Thoracic aorta (tissue), 2 donors: ENCODE measurements at places on chromosomes 13 and 19.

DNA sequence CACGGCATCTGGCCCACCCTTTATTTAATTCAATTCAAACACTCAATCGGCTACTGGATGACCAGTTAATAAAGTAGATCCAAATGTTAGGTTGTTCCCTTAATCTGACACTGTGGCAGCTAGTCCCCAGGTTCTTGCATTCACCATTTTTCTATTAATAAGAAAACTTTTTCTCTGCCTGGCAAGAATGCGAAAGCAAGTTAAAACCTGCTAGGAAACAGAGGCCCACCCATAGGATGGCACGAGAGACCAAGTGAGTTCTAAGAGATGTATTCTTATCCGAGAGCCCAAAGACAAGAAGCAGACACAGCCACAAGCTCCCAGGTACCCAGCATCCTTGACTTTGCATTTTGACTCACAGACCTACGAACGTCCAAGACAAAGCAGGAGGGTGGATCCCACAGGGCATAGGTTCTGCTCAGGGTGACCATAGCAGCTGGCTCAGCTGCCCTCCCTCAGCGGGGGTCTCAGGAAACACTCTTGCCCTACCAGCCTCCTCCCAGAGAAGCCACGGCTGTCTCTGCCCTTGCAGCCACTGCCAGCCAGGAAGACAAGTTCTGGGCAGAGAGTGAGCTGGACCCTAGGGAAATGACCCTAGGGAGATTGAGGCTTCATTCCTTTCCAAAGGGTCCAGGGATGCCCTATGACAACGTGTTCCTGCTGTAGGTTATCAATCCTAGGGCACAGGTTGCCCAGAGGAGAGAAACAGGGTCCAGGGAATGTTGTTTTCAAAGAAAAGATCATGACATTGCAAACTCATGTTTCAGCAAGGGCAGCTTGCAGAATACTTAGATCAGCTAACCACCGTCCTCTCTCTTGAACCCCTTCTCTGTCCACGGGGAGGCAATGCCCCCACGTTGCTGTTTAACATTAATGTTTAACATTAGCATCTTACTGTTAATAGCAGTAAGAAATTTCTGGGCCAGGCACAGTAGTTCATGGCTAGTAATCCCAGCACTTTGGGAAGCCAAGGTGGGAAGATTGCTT, 147.2 kb upstream of the ZNF507 start:
- H3K27me3 ChIP-seq = no peaks in the 10 kb centered on the region
- H3K36me3 ChIP-seq = no peaks in the 10 kb centered on the region
- no peak for DNase-seq
- H3K4me1 ChIP-seq = no peaks in the 10 kb centered on the region
- H3K27ac ChIP-seq = no peak overlapping the region

DNA sequence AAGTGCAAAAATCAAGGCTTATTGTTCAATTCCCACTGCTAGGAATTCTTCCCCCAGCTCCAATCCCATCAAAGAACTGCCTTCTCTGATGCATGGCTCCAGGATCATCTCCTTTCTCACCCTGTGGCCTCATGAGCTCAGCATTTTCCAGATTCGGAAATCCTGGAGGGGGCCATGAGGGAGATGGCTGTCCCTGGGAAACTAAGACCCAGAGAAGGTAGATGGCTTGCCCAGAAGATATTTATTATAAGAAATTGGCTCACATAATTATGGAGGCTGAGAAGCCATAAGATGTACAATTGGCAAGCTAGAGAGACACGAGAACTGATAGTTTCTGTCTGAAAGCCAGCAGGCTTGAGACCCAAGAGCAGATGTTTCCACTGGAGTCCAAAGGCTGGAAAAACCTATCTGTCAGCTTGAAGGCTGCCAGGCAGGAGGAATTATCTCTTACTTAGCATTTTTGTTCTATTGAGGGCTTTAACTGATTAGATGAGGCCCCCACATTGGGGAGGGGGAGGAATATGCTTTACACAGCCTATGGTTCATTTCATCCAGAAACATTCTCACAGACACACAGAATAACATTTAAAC, 58.6 kb downstream of the GADD45B start:
- H3K27me3 ChIP-seq = no peaks in the 10 kb centered on the region
- H3K4me1 ChIP-seq = peaks cover 5% of the 10 kb centered on the region
- H3K27ac ChIP-seq = no peak overlapping the region
- H3K4me3 ChIP-seq = no peak overlapping the region
- DNase-seq = no peak
- H3K36me3 ChIP-seq = no peaks in the 10 kb centered on the region

DNA sequence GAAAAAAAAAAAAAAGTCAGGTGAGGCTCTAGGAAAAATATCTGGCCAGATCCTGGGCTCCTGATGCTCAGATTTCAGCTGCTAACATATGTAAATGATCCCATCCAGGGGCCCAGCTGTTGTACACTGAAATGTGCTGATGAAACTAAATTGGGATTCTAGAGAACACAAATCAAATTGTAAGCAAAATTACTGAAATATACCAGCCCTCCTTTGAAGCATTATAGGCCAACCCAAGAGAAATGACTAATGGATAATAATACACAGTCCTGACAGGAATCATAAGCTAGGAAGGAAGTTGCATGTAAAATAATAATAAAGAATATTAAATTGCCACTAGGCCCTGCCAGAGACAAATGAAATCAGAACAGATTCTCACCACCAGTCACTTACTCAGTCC, 17.8 kb downstream of the KCTD12 start:
- no peaks in the 10 kb centered on the region for H3K36me3 ChIP-seq
- no peaks in the 10 kb centered on the region for H3K27me3 ChIP-seq
- H3K4me1 ChIP-seq = no peaks in the 10 kb centered on the region
- H3K27ac ChIP-seq = no peak overlapping the region

- no peaks in the 10 kb centered on the region for H3K36me3 ChIP-seq
- H3K4me3 ChIP-seq = no peak overlapping the region
- no peak overlapping the region for H3K27ac ChIP-seq
- no peaks in the 10 kb centered on the region for H3K27me3 ChIP-seq
- DNase-seq = no peak
Measured at GRCh38 chr13:65125236-65125635, 2104.9 kb downstream of the PCDH9 start.

- no peaks in the 10 kb centered on the region for H3K36me3 ChIP-seq
- peak within 1 kb of the TSS; percentile 74 for H3K4me3 ChIP-seq
- H3K27me3 ChIP-seq = no peaks in the 10 kb centered on the region
- peak within 1 kb of the TSS; percentile 31 for H3K27ac ChIP-seq
Measured at GRCh38 chr13:100588331-100589177, at the start of gene GGACT. Gene GGACT (minus strand): TSS chr13:100588789. CDS start chr13:100532591, 56,198 bp downstream.

DNA sequence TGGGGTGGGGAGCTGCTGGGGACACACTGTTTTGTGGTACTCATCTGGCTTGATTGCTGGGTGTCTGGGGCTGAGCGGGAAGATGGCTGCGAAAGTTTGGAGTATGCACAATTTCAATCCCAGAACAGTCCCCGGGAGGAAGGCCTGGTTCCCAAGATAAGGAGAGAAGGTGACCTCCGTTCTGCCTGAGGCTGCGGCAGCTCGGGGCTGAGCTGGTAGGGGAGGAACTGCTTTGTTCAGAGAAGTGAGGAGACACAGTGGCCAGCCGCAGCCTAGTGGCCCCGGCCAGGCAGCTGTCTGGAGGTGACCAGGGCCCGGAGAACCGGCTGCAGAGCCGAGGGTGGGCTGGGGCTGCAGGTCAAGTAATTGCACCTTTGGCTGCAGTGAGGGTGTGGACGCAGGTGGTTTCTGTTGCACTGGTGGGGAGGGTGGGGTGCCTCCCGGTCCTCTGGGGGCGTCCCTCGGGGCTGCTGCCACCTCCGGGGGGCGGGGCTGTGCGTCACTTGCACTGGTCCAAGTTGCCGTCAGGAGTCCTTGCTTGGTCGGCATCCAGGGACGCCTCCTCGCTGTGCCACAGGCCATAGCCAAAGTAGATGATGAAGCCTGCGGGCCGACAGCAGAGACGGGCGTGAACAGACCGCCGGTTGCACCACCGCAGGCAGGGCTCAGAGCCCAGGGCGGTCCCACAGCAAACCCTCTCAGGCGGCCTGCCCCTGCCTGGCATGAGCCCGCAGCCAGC, 81.3 kb downstream of the SLC7A1 start:
- no peak for DNase-seq
- peaks cover 42% of the 10 kb centered on the region for H3K36me3 ChIP-seq
- no peaks in the 10 kb centered on the region for H3K4me1 ChIP-seq
- H3K27ac ChIP-seq = no peak overlapping the region
- H3K4me3 ChIP-seq = no peak overlapping the region

DNA sequence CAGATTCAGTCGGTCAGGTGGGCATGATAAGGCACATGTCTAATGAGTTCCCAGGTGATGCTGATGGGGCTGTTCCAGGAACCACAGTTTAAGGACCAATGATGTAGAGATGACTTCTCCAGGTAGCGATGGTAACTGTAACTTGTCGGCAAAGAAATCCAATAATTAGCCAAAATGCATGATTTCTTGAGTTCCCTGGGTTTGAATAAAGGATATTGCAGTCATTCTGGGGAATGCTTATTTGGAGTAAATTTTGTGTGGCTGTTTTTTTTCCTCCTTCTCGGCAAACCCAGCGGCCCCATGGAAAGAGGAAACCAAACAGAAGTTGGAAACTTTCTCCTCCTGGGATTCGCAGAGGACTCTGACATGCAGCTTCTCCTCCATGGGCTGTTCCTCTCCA, at the start of gene OR7C2:
OR7C2 (plus strand) TSS at position 301 of the 400 bp plus-strand sequence; CDS start at position 301, 0 bp downstream.
- no peaks in the 10 kb centered on the region for H3K27me3 ChIP-seq
- DNase-seq = no peak
- H3K36me3 ChIP-seq = no peaks in the 10 kb centered on the region
- no peak within 1 kb of the TSS for H3K4me3 ChIP-seq

- H3K4me3 ChIP-seq = no peak overlapping the region
- no peaks in the 10 kb centered on the region for H3K4me1 ChIP-seq
- no peak overlapping the region for H3K27ac ChIP-seq
Measured at GRCh38 chr13:57136093-57136492, 4.6 kb upstream of the PRR20A start.

- no peaks in the 10 kb centered on the region for H3K36me3 ChIP-seq
- DNase-seq = no peak
- peak within 1 kb of the TSS; percentile 84 for H3K27ac ChIP-seq
Measured at GRCh38 chr19:49113762-49114629, at the start of gene LIN7B. Gene LIN7B (plus strand): TSS chr19:49114370. CDS start chr19:49114405, 35 bp downstream.

DNA sequence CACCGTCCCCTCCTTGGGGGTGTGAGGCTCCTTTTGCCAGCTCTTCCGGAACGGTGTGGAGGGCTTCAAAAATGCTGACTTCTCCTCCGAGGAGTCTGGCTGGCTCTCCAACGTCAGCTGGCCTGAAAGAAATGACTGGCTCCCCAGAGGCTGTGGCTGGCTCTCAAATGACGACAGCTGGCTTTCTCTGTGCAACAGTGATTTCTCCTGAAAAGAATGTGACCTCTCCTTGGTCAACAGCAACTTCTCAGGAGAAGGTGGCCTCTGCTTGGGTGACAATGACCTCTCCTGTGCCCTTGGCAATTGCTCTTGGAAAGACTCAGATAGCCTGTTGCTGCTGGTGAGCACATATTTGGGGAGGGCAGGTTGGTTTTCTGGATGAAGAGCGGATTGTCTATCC, 29.2 kb downstream of the ONECUT3 start:
- no peak overlapping the region for H3K27ac ChIP-seq
- no peak for DNase-seq
- H3K36me3 ChIP-seq = no peaks in the 10 kb centered on the region
- H3K4me1 ChIP-seq = no peaks in the 10 kb centered on the region
- no peak overlapping the region for H3K4me3 ChIP-seq

DNA sequence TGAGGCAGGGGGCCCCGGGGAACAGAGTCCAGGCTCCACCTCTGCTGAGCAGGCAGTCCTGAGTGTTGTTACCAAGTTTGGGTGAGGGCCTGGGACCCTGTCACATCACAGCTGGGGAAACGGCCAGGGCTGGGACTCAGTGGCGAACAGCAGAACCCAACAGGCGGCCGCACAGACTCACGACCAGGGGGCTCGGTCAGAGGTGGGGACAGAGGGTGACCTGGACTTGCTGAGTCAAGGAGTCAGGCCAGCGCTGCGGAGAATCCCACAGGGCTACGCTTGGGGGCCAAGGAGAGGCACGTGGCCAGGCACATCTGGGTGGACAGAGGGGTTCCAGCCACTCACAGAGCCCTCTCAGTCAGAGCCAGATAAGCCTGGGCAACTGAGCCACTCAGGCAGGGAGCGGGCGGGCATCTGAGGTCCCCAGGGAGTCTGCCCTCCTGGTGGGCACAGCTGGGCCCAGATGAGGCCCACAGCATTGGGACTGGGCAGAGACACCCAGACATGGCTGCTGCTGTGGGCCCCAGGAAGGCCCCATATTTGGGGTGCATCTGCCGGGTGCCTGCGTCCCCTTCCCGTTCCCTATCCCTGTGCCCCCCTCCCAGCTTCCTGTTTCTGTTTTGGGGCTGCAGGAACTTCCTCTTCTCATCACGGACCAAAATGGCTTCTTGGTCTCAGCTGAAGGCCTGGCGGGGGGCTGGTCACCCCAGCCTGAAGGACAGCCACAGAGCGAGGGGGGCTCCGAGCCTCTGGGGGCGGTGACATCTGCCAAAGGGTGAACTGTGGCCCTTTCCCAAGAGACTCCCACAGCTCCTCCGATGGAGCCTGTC, 34.0 kb downstream of the CEBPA start:
- no peaks in the 10 kb centered on the region for H3K36me3 ChIP-seq
- H3K4me3 ChIP-seq = no peak overlapping the region
- DNase-seq = no peak

DNA sequence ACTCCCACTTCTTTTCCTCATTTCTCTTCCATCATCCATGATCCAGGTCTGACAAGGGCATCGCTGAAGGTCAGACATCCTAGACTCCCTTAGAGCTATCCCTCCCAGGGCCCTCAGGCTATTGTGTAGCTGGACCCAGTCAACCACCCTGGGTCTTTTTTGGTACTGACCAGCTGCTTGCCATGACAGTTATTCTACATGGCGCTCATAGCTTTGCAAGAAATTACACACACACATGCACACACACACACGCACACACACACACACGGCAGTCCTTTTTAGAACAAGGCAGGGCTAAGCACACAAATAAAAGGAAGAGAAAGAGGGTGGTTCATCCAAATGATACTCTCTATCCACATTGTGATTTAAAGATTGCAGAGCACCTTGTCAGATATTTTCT, 18.3 kb downstream of the SIAH3 start:
- no peak for DNase-seq
- H3K36me3 ChIP-seq = no peaks in the 10 kb centered on the region

DNA sequence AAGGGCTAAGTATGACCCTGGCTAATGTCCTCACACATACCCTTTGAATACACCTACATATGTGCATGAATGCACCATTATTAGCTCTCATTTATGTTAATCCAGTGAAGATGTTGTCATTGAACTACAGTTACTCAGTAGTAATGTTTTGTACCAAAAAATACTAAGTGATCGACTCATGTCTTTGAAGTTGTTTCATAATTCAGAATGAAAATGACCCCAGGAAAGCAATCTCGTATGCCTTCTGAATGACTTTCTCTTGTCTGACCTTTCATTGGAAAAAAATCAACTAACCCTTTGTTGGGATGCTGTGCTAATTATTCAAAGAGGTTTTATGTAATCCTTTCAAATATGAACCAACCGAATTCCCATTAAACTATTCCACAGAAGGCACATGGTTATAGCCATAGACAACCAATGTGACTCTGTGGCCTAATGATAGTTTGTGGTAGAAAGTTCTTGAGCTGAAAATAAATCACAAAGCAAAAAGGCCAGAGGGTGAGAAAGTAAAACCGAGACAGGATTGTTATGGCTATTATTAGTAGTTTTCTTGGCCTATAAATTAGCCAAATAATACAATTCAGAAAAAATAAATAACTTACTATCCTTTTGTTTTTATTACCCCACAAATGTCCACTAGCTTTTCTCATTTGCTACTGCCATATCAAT, 86.8 kb upstream of the STARD13 start:
- no peaks in the 10 kb centered on the region for H3K36me3 ChIP-seq
- H3K4me3 ChIP-seq = no peak overlapping the region
- DNase-seq = no peak

- no peaks in the 10 kb centered on the region for H3K4me1 ChIP-seq
- no peaks in the 10 kb centered on the region for H3K27me3 ChIP-seq
- no peak overlapping the region for H3K4me3 ChIP-seq
- no peaks in the 10 kb centered on the region for H3K36me3 ChIP-seq
- DNase-seq = no peak
- no peak overlapping the region for H3K27ac ChIP-seq
Measured at GRCh38 chr13:47794963-47795362, 206.1 kb downstream of the SUCLA2 start.
